ENCODE measurements at places on chromosomes 7 and 10. TPM values are rescaled to one million over a fixed set of nuclear protein-coding genes. Genes with fewer than 3 reads are reported as not detected.

GRCh38 chr7:118152654-118153053 is 31.3 kb upstream of the LSM8 start:
- H3K4me3 ChIP-seq = no peak overlapping the region
- H3K27ac ChIP-seq = no peak overlapping the region
- no peak for DNase-seq
- no peaks in the 10 kb centered on the region for H3K4me1 ChIP-seq
- peaks cover 18% of the 10 kb centered on the region for H3K27me3 ChIP-seq
- H3K36me3 ChIP-seq = no peaks in the 10 kb centered on the region

DNA sequence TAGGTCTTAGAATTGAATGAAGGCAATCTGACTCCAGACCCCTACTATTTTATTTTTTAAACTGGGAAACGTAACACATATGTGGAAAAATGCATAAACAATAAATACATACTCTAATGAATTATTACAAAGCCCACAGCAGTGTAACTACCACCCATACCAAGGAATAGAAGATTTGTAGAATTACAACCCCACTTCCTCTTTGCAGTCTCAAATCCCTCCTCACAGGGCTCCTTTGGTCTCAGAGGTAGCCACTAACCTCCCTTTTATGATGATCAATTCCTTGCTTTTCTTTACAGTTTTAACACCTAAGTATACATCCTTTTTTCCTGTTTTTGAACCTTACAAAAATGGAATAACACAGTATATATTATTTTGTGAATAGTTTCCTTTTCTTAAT is 6.7 kb upstream of the CCDC126 start:
- H3K4me1 ChIP-seq = peaks cover 26% of the 10 kb centered on the region
- H3K27me3 ChIP-seq = no peaks in the 10 kb centered on the region
- no peak for DNase-seq
- no peaks in the 10 kb centered on the region for H3K36me3 ChIP-seq

GRCh38 chr7:158284617-158285382 is 302.8 kb downstream of the PTPRN2 start:
- DNase-seq = no peak
- no peaks in the 10 kb centered on the region for H3K27me3 ChIP-seq
- no peak overlapping the region for H3K4me3 ChIP-seq
- H3K4me1 ChIP-seq = no peaks in the 10 kb centered on the region

DNA sequence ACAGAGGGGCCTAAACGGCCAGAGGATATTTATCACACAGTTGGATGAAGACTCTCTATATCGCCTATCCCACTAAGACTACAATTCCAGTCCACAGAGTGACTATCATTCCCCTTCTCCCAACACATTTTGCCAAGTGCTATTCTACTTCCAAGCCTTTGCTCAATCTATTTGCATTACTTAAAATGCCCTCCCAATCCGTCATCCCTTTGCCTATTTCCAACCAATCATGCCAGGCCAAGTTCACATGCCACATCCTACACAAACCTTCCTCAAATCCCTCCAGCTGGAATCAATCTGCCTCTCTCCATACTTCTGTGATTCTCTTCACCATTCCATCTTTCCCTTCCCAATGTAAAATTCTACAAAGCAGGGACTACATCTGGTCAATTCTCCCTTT is 38.2 kb downstream of the SMURF1 start:
- DNase-seq = no peak
- H3K27me3 ChIP-seq = no peaks in the 10 kb centered on the region
- no peak overlapping the region for H3K4me3 ChIP-seq
- H3K36me3 ChIP-seq = peaks cover 2% of the 10 kb centered on the region
- peaks cover 67% of the 10 kb centered on the region for H3K4me1 ChIP-seq
- H3K27ac ChIP-seq = no peak overlapping the region

GRCh38 chr10:88651101-88651551 is 13.1 kb upstream of the LIPF start:
- H3K4me1 ChIP-seq = no peaks in the 10 kb centered on the region
- H3K4me3 ChIP-seq = no peak overlapping the region
- H3K27me3 ChIP-seq = peaks cover 7% of the 10 kb centered on the region
- DNase-seq = no peak
- no peak overlapping the region for H3K27ac ChIP-seq

DNA sequence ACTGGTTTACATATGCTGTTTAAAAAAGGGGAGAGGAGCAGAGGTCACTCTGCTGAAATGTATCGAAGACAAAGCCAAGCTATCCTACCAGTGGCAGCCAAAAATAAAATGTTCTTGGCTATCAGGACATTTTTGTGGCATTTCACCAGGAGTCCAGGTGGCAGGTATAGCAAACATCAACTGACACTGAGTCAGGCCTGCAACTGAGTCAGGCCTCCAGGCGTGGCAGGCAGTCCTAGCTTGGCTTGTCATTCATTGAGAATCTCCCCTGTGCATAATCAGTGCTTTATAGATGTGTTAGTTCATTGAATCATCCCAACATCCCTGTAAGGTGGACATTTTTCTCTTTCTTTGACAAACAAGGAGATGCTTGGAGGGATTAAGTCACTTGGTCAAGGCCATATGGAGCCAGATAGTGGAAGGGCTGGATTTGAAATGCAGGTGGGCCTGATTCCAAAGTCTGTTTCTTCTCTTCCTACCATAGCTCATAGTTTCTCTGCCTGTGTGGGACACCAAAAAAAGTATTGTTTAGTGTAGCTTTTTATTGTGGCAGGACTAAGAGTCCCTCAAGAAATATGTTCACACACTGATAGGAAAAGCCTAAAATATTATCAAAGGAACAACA is 4.3 kb downstream of the DYNC1I1 start:
- H3K4me3 ChIP-seq = no peak overlapping the region
- H3K36me3 ChIP-seq = no peaks in the 10 kb centered on the region
- H3K27me3 ChIP-seq = peaks cover 29% of the 10 kb centered on the region
- H3K4me1 ChIP-seq = peaks cover 2% of the 10 kb centered on the region
- DNase-seq = no peak
- no peak overlapping the region for H3K27ac ChIP-seq

Gene ATP5F1C
- 295 TPM for total RNA-seq

Gene DKK1
- not detected for total RNA-seq

- peaks cover 1% of the 10 kb centered on the region for H3K36me3 ChIP-seq
- peaks cover 4% of the 10 kb centered on the region for H3K4me1 ChIP-seq
- DNase-seq = no peak
- H3K27ac ChIP-seq = no peak overlapping the region
These were observed 3.6 kb upstream of the SEMA3C start for GRCh38 chr7:80922253-80923049.
